Gastrocnemius medialis (tissue), 4 donors: ENCODE measurements at places on chromosomes 1 and 21.

- peaks cover 7% of the 10 kb centered on the region for H3K4me1 ChIP-seq
- no peaks in the 10 kb centered on the region for H3K27me3 ChIP-seq
- H3K27ac ChIP-seq, result no peak overlapping the region
- no peak for DNase-seq
Observed at GRCh38 chr1:185444676-185445075, 127.6 kb upstream of the IVNS1ABP start.

GRCh38 chr1:109898842-109899241 is 11.8 kb upstream of the CSF1 start:
- no peak for DNase-seq
- peaks cover 7% of the 10 kb centered on the region for H3K4me1 ChIP-seq
- H3K4me3 ChIP-seq, result no peak overlapping the region
- no peaks in the 10 kb centered on the region for H3K27me3 ChIP-seq

- H3K27ac ChIP-seq, result no peak overlapping the region
- peak overlapping the region; percentile 29 for H3K4me3 ChIP-seq
- no peak for DNase-seq
- peaks cover 4% of the 10 kb centered on the region for H3K4me1 ChIP-seq
Observed at GRCh38 chr1:193417945-193418744, 231.7 kb upstream of the B3GALT2 start.

DNA sequence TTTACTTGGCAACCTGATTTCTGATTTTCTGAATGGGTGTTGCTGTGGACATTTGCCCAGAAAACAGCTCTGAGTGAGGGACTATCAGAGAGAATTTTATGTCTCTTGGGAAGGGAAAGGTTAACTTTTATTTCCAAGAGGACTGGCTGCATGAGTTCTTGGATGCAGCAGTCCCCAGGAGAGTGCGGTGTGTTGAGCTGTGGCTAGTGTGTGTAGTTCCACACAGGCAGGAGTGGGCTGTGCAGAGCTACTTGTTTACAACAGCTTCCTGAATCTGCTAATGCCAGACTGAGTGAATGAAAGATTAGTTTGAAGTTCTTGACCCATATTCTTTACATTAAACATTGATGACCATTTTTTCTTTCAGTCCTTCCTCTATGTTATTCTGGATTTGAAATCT is 41.0 kb upstream of the APOBEC4 start:
- no peaks in the 10 kb centered on the region for H3K4me1 ChIP-seq
- no peak for DNase-seq
- no peak overlapping the region for H3K4me3 ChIP-seq
- H3K36me3 ChIP-seq, result no peaks in the 10 kb centered on the region

DNA sequence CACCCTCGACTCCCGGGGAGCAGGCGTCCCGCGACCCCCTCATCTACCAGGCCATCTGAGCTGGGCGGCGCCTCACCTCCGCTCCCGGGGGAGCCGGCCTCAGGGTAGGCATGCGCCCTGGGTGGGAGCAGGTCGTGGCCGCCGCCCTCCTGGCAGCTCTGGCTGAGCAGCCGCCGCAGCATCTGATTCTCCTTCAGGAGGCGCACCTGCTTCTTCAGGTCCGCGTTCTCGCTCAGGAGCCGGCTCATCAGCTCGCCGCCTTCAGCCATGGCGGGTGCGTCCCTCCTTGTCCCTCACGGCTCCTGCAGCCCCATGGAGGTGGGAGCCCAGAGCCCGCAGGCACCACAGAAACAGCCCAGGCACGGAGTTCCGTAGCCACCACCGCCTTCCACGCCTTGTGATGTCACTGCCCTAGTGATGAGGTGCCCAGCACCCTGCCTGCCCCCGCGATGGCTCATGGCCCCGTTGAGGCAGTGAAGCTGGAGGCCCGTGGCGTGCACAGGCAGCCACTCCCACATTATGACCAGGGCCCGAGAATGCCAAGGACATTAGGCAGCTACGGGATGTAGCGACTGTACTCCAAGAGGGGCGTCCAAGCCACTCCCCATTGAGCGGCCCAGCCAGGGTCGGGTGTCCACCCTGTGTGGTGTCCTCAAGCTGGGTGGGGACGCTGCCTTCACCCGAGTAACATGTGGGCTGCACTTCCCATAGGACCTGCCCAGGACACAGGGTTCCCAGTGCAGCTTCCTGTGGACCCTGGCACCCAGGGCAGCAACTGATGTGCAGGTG is 1.5 kb downstream of the SPATC1L start:
- no peak for DNase-seq
- no peak overlapping the region for H3K27ac ChIP-seq
- H3K4me3 ChIP-seq, result no peak overlapping the region
- no peaks in the 10 kb centered on the region for H3K36me3 ChIP-seq
- peaks cover 13% of the 10 kb centered on the region for H3K4me1 ChIP-seq

- no peaks in the 10 kb centered on the region for H3K36me3 ChIP-seq
- no peak overlapping the region for H3K27ac ChIP-seq
- H3K27me3 ChIP-seq, result no peaks in the 10 kb centered on the region
- H3K4me1 ChIP-seq, result peaks cover 13% of the 10 kb centered on the region
Observed at GRCh38 chr1:111873460-111874030, 115.9 kb downstream of the KCND3 start.

DNA sequence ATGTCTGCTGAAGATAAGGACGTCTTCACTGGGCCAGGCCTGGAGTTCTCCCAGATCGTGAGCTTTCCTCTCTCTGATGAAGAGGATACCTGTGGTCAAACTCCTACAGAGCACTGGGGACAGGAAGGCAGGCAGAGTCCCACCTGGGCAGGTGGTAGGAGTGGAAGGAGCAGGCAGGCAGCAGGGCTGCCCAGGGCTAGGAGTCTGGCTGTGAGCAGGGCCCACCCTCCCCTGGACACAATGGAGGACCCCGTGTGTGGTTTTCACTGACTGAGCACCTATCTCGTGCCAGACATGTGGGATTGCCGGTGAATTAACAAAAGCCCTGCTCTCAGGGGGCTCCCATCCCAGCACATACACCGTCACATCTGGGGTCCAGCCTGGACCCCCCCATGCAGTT is 4.9 kb upstream of the SAMD11 start:
- no peak overlapping the region for H3K27ac ChIP-seq
- H3K4me1 ChIP-seq, result peaks cover 11% of the 10 kb centered on the region
- no peak overlapping the region for H3K4me3 ChIP-seq
- no peak for DNase-seq
- no peaks in the 10 kb centered on the region for H3K27me3 ChIP-seq

- no peaks in the 10 kb centered on the region for H3K36me3 ChIP-seq
- no peaks in the 10 kb centered on the region for H3K4me1 ChIP-seq
- no peak for DNase-seq
- no peak overlapping the region for H3K4me3 ChIP-seq
- H3K27ac ChIP-seq, result no peak overlapping the region
- H3K27me3 ChIP-seq, result no peaks in the 10 kb centered on the region
Observed at GRCh38 chr1:7688659-7689058, 82.4 kb upstream of the VAMP3 start.
